Stimulated activated effector memory CD8-positive, alpha-beta T cell treated with anti-CD3 and anti-CD28 coated beads, Interleukin-12 subunit alpha, Interleukin-12 subunit beta, amount 100 ng/mL, for 72 hours (primary cell): ENCODE measurements at places on chromosomes 11 and 22.
A peak's percentile ranks its signal among the peaks of the same experiment; 100 is the strongest.

GRCh38 chr22:30830907-30831306 is 136.2 kb downstream of the OSBP2 start:
- DNase-seq, result no peak

GRCh38 chr11:63869683-63870082 is 30.8 kb downstream of the MARK2 start:
- DNase-seq, result no peak

DNA sequence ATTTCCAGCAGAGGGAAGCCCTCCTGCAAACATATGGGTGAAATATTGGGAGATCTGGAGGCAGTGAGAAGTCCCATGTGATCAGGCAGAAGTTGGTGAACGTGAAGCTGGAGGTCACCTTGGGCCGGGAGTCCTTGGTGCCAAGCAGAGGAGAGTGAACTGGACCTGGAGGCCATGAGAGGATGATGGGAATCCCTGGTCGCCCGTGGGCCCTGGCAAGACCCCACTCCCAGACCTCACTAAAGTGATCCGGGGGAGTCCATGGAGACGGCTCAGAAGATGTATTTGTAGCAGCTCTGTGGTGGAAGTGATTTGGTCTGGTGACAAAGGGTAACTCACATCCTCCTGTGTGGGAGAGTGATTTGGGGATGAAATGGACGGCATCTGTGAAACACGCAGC is 71.0 kb downstream of the ARHGAP8 start:
- no peak for DNase-seq

DNA sequence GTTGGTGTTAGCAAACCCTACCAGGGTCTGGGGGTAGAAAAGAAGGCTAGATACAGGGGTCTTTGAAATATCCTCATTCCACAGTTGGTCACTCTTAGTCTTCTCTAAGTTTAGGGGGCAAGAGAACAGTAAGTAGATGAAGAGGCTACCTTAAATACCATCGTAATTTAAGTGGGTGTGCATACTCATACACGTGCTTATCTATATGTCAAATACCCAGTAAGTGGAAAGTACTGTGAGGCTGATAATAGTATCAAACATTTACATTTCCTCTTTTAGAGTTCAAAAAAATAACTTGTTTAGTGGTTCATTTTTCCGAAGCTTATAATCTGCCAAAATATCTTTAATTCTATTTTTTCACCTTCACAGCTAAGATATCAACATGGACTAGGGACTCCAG is 90.7 kb downstream of the WNT11 start:
- no peak for DNase-seq

DNA sequence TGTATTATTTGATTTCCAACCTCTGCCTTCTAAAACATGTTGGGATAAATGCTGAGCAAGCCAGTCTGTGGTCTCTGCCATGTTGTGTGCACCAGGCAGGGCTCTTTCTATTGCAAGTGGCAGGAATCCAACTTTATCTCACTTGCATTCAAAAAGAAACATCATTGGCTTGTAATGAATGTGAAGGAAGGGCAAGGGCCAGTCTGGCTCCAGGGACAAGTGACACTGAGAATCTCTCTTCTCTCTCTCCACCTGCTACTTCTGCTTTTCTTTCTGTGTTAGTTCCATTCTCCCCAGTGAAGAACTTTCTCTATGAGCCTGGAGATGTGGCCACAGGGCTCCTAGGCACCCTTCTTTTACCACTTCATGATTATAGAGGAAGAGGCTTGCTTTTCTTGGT is 329.9 kb upstream of the NCAM1 start:
- peak; percentile 3 for DNase-seq

GRCh38 chr11:35146074-35146521 is 7.1 kb downstream of the CD44 start:
- peak; percentile 48 for DNase-seq

DNA sequence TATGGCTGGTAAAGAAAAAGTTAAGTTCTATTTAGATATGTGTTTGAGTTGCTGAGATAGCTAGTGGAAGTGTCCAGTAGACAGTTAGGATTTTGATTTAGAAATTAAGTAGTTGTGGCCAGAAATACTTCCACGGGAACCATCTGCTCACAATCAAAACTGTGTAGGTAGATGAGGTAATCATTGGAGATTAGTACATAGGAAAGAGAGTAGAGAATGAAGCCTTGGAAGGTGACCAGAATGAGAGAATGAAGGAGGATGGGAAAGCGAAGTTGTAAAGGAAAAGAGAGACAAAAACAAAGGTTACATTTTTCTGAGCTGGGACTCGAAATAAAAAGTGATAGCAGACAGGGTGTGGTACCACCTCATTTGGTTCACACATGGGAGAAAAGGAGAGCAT is 296.9 kb upstream of the SORL1-AS1 start:
- DNase-seq, result no peak

DNA sequence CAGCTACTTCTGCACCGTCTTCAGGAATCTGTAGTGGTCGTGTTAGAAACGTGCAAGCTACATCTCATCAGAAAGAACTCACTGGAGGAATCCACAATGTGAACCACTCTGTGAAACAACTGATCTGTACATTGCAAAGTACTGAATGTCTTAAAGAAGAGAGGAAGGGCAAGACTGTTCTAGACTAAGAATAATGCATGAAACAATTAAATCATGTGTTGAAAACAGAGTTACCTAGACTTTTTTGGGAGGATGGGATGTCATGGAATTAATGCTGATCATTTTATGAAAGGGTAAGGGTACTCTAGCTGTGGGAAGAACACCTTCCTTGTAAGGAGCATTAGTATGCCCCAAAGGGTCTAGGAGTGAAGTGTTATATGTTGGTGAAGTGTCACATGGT is 60.6 kb upstream of the YPEL1 start:
- DNase-seq, result no peak

DNA sequence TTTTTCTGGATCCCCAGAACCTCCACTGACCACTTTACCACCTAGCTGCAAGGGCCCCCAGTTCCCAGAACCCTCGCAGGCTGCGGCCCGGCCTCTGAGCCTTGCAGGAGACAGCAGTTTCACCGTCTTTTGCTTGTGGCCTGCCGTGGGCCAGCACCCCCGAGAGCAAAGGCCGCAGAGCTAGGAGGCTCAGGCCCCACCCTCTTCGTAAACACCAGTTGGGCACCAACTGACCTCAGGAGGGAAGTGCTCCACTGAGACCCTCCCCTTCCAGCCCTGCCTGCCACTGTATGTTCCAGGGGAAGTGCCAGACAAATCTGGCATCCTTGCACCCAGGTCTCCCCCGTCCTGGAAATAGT is 23.4 kb upstream of the CREB3L1 start:
- DNase-seq, result no peak

DNA sequence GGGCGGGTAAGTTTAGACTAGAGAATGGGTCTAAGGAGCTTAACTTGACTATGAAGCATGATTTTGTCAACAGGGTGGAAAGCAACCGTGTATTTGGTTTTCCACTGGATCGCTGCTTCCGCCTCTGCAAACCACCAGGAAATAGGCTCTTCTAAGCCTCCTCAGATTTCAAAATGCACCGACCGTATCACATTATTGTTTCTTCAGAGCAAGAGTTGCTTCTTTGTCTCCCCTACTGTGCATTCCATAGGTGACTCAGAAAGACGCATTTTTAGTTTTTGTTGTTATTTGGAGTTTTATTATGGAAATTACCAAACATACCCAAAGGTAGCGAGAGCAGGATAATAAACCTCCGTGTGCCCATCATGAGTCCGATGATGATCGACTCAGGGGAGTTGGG is 64.3 kb upstream of the RASD2 start:
- DNase-seq, result no peak

DNA sequence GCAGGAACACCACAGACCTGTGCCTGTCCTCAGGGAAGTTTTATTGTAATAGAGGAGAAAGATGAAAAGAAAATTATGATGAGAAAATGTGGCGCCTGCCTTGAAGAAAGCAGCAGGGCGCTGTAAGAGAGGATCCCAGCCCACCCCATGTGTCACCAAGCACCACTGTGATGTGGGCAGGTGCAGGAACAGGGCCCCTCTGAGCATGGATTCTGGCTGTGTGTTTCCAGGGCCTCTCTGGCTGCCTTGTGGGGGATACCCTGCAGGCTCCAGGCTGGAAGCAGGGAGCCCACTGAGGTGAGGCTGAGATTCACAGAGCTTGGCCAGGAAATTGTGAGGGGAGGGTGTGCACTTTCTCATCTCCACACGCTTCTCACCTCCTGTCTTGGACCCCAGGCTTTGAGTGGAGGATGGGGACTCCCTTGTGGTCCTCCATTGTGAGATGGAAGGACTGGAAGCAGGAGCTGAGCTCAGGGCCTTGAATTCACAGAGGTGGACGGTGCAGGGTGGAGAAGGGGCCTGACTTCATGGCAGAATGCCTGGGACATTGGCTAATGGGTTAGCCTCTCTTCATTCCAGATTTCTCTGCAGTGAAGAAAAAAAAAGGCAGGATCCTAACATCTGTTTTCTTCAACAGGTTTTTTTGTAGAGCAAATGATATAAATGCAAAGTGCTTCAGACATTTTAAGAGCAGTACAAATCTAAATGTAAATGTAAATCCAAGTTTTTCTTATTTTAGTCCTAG is 246.6 kb upstream of the B3GAT1 start:
- no peak for DNase-seq

- DNase-seq, result no peak
Measured at GRCh38 chr11:27058456-27058855, 17.8 kb downstream of the BBOX1 start.

GRCh38 chr22:30266445-30267381 is at the start of gene OSM:
TSS of gene OSM (minus strand) at chr22:30266851. CDS start at chr22:30266799, 52 bp downstream.
- peak; percentile 67 for DNase-seq

DNA sequence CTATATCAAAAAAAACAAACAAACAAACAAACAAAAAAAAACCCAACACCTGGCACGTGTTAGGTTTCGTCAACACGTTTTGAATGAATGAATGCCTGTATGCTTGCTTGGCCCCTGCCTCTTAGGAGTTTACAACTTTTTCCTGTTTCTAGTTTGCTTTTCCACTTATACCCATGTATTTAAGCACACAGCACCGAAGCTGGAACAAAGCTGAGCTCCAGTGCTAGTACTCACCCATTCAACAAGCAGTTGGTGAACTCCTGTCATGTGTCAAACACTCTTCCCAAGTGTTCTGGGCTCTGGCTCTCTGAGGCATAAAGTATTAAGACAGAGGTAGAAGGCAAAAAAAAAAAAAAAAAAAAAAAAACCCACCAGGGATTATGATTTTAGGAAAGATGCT is 599.3 kb downstream of the BUD13 start:
- no peak for DNase-seq

DNA sequence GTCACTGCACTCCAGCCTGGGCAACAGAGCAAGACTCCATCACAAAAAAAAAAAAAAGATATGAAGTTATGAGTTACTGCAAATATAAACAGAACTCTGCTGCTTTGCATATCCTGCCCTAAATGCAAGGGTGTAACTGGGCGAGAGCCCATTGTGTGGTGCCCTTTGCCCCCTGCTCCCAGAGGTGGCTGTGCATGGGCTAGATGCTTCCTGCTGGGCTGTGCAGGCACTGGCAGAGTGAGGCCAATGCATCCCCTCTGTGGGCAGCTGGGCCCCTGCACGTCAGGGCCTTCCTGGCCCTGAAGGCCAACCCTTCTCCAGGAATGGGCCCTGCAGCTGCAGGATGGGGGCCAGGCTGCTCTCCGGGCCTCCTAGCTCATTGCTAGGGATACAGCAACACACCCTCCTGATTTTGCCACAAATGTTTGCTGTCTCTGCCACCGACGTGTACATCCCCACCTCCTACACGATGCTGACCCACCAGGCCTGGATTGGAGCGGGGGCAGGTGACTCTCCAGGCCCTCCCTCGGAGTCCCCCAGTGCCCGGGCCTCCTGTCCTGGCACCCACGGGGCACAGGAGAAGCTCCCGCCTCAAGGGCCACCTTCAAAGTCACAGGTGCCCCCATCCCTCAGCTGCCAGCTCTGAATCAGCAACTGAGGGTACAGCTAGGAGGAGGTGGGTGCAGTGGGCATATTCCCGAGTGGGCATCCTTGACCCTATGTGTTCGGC is 40.7 kb upstream of the COMT start:
- DNase-seq, result no peak

DNA sequence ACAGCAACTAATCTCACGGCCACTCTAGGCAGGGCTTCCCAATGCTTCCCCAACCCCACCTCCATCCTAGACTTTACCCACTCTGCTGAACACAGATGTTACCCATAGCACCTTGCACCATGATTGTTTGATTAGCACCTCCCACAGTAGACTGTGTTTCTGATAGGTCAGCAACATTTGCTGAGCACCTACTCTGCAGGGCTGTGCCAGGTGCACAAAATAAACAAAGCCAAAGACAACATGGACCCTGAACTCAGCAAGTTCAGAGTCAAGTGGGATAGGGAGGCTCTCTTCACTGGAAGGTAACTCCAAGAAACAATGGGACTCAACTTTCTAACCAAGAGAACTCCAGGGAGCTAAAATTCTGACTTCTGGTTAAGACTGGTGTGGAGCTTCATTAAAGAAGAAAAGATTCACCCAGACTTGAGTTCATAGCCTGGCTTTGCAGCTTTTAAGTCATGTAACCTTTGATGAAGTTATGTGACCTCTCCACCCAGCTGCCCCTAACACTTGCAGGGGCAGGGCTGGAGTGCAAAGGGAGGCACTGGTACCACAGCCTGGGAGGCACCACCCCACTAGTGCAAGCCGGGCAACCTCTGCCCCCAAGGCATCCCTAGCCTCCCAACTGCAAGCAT is 6.7 kb upstream of the RTN4RL2 start:
- DNase-seq, result no peak

GRCh38 chr11:33772300-33772699 is 2.0 kb downstream of the FBXO3 start:
- no peak for DNase-seq

GRCh38 chr11:6300325-6300724 is 20.0 kb downstream of the CAVIN3 start:
- DNase-seq, result no peak

- no peak for DNase-seq
Measured at GRCh38 chr22:36184433-36185025, 17.1 kb downstream of the APOL4 start.

GRCh38 chr11:6228520-6228919 is 5.9 kb downstream of the FHIP1B start:
- no peak for DNase-seq

DNA sequence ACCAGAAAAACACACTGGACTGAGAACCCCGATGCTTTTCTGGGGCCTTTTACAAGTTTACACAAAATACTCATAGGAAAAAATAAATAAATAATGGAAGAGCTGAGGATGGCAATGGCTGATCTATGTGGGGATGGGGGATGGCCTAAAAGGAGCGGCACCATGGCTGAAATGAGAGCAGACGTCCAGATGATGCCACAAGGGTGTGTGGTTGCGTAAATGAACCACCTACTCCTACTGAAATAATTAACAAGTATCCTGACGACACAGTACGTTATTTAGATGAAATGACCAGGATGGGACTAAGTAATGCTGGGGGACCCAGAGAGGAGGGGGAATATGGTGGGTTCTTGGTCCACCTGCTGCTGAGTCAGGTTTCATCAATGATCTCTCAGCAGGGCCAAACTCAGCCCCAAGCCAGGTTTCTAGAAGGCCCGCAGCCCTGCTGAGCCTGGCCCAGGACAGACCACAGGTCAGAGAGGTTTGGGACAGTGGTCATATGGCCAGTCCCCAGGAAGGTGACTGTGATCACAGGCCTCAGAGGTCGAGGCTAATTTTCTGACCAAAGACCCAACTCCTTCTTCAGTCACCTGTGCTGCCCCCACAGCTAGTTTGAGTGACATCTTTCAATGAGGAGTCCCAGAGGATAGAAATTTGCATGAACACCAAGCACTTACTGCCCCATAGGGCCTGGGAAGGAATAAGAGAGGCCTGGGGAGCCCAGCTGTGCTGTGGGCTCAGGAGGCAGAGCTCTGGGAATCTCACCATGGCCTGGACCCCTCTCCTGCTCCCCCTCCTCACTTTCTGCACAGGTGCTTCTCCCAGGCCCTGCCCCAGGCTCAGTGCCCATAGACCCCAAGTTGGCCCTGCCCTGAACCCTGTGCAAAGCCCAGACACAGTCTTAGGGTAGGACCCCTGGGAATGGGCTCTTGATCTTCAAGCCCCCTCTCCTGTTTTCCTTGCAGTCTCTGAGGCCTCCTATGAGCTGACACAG is 76.3 kb upstream of the IGLL5 start:
- DNase-seq, result no peak
